ENCODE measurements at places on chromosomes 3 and 15.

- DNase-seq: no peak
Observed at GRCh38 chr15:58552505-58553364, 120.9 kb downstream of the LIPC start.

GRCh38 chr15:98840053-98840452 is 167.5 kb downstream of the PGPEP1L start:
- no peak for DNase-seq

DNA sequence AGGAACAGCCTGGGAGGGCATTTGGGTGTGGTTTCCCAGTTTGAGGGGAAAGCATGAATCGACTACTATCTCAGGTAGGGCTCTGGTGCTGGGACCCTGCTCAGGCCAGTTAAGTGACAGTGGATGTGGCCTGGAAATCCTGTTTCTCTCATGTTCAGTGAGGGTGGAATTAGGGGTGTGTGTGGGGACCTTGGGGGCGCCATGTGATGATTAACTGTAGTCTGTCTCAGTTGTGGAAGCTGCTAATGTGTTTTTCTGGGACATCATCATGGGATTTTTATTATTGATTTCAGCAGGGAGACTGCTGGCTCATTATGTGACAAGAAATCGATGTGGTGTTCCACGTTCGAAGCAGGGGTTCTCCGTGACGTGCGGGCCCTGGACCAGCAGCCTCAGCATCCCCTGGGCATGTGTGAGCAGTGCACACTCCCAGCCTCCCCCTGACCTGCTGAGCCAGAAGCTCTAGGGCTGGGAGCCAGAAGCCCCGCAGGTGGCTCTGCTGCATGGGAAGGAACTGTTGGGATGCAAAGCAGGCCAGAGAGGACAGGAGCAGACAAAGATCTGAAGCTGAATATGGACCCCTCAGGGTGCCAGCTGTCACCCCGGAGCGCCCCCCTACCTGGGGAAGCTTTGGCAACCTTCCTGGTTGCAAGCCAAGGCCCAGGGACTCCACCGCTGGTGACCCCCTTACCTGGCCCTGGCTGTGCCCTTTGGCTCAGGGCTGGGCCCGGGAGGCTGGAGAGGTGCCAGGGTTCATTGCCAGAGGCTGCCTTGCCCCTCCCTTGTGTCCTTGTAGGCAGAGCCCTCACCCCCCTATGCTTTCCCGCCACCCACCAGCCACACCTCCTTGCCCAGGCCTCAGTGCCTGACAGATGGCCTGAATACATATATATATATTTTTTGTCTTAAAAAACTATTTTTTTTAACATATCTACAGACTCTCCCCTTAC is 149.8 kb downstream of the APBA2 start:
- no peak for DNase-seq

DNA sequence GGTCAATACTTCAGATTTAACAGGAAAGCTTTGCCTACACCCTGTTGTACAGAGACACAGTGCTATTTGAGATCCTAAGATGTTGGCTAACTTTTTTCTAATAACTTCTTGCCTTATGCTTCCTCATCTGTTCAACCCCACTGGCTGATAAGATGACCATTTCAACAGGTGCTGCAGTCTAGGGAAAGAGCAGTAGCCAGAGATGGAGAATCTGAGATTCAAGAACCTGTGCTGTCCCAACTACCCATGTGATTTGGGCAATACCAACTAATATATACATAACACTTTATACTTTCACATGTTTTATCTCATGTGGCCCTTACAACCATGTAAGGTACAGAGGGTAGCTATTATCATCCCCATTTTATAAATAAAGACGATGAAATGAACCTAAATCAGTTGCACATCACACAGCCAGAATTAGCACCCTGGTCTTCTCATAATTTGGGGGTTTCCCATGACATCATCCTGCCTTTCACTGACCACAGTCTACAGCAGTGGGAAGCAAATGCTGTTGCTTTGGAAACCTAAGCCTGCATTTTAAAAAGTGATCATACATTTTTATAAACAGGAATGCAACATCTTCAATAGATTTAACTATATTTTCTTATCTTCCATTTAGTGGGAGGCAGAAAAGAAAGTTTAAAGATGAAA is 9.7 kb downstream of the TTC23 start:
- no peak for DNase-seq

DNA sequence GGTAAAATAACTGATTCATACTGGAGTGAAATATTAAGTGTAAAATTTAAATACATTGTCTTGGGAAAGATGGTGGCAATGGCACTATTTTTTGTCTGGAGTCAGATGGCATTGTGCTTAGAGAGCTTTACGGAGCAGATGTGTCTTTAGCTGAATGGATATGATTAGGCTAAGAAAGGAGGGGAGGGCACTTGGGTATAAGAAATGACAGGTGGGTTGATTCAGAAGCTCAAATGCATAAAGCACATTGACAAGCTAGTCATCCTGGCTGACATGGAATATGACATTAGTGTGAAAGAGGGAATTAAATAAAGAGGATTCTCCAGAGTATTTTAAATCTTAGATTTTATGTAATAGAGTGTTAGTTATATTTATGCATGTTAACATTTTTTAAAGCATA is 570.1 kb upstream of the CBLB start:
- DNase-seq: no peak

DNA sequence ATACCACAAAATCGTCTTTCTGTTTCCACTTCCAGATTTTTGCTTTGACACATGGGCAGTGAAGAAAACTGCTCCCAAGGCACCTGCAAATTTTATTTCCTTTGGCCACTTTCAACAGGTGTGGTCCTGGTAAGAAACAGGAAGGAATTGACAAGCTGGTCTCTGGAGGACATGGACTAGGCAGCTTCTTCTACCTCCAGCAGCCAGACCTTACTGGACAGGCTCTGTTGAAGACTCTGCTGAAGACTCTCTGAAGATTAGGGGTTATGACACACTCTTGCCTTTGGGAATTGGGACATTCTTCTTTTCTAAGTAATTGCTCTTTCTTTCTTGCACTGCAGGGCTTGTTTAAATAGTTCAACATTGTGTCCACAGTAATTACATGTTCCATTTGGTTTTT is 147.7 kb upstream of the DCBLD2 start:
- DNase-seq: no peak

GRCh38 chr3:170826047-170826446 is 43.9 kb downstream of the RPL22L1 start:
- no peak for DNase-seq

GRCh38 chr3:58323529-58324390 is 8.9 kb upstream of the PXK start:
- no peak for DNase-seq

Data from activated CD4-positive, alpha-beta T cell treated with anti-CD3 and anti-CD28 coated beads, Interleukin-2, amount 50 U/mL, for 4 hours (primary cell).